ENCODE measurements at places on chromosomes 5 and 9.

GRCh38 chr5:151052836-151053235, 28.0 kb downstream of the TNIP1 start:
- DNase-seq = no peak

- no peak for DNase-seq
These were observed 25.3 kb upstream of the CXCL14 start for GRCh38 chr5:135604056-135604455.

- DNase-seq = no peak
These were observed 574 bp downstream of the SLC35A4 start for GRCh38 chr5:140565024-140565779.

- no peak for DNase-seq
These were observed 471.0 kb upstream of the MEF2C start for GRCh38 chr5:89353837-89354551.

DNA sequence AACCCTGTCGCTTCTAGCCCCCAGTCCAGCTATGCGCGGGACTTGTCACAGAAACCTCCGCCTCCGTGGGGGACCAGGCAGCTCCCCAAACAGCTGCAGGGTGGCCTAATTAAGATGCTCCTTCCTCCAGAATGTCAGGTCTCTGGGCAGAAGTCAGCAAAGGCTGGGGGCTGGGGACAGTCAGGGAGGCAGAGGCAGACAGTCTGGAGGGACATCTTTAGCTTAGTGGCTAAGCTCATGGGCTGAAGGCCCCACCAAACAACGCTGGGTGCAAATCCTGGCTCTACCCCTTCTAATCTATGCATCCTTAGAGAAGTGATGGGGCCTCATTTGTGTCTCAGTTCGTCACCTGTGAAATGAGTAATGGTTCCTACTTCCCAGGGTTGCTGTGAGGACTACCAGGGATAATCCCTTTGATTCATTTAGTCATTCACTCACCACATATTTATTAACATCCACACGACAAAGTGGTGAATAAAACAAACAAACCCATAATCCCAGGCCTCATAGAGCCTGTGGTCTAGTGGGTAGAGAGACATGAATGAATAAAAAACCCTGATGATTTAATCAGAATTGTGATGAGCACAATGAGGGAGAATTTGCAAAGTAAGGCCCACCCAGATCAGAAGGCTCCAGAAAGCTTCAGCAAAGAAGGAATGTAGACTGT, 20.2 kb upstream of the MED27 start:
- DNase-seq = no peak

DNA sequence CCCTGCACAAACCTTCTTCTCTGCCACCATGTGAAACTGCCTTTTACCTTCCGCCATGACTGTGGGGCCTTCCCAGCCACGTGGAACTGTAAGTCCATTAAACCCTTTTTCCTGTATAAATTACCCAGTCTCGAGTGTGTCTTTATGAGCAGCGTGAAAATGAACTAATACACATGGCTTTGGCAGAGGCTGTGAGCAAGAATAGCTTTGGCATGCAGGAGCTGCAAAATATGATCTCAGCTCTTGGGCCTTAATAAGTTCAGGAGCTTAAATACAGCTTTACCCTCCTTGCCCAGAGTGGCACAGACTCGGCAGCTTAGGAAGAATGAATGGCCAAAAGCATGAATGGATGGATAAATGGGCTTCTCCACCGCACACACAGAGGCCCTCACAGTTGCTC, 15.7 kb upstream of the SLC36A1 start:
- no peak for DNase-seq

DNA sequence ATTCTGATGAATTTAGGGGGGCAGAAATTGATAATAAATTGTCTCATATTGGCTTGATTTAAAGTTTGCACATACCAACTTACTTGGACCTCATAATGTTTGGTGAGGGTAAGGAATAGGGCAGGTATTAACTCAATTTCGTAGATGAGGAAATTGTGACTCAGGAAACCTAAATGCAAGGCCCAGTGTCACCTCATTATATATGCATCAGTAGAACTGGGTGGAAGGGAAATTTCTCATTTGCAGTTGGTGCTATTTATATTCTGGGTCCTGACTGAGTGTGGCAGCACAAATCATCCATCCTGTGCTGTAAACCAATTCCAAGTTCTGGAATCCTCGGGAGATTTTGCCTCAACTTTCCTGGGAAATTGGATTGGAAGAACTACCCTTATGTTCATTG, 103.0 kb downstream of the SPATA31D1 start:
- no peak for DNase-seq

DNA sequence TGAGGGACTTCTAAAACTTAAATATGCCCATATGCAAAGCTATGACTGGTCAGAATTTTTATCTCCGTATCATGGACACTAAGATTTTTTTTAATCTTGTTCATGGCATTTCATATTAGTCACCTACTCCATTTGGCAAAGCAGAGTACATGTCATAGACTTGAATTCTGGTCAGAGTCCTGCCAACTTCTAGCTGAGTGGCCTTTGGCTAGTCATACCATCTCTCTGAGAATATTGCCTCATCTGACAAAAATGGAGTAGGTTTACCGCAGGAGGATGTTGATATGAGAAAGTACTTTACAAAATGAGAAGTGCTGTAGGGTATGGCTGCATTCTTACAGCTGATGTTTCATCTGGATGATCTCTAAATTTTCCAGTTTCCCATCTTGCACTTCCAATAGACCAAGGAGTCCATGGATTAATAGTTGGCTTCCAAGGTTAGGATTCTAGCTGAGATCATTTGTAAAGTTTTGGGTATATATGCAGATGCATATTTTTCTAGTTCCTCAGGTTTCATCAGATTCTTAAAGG, 150.8 kb upstream of the NR3C1 start:
- DNase-seq = no peak

DNA sequence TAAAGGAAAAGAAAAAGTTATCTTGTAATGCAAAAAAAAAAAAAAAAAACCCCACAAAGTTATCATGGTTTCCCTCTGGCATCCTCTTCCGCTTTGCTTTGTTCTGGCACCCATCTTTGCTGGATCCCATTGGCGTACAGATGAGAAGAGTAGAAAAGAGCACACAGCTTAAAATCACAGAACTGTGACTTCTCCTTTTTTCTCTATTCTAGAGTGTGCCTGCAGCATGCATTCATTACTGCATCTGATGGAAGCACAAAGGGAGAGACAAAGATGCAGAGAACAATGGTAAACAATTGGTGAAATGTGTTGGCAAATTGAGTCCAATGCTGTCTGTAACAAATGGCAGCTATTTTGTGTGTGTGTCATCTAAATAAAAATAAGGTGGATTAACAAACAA, 440.8 kb upstream of the PIK3R1 start:
- no peak for DNase-seq

- DNase-seq = no peak
These were observed 15.6 kb downstream of the TICAM2 start for GRCh38 chr5:115586525-115587146.

DNA sequence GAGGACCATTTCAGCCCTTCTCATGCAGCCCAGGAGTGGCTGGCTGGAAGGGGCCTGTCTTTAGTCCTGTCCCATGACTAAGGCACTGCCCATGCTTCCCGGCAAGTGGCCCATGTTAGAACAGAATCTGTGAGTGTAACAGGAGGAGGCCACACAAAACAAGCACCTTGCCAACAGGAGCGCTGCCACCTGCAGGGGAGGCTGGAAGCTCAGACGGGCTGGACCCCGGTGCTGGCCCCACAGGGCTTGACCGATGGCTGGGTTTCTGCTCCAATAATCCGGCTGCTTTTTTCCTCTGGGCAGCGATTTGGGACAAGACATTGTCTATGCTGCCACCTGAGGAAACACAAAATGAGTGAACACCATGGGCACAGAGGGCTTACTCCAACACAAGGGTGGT, 28.4 kb downstream of the ANKS6 start:
- DNase-seq = no peak

- DNase-seq = no peak
These were observed 36.6 kb upstream of the MIER3 start for GRCh38 chr5:56988490-56988889.

- DNase-seq = no peak
These were observed 103.3 kb downstream of the ESM1 start for GRCh38 chr5:54882101-54882500.

DNA sequence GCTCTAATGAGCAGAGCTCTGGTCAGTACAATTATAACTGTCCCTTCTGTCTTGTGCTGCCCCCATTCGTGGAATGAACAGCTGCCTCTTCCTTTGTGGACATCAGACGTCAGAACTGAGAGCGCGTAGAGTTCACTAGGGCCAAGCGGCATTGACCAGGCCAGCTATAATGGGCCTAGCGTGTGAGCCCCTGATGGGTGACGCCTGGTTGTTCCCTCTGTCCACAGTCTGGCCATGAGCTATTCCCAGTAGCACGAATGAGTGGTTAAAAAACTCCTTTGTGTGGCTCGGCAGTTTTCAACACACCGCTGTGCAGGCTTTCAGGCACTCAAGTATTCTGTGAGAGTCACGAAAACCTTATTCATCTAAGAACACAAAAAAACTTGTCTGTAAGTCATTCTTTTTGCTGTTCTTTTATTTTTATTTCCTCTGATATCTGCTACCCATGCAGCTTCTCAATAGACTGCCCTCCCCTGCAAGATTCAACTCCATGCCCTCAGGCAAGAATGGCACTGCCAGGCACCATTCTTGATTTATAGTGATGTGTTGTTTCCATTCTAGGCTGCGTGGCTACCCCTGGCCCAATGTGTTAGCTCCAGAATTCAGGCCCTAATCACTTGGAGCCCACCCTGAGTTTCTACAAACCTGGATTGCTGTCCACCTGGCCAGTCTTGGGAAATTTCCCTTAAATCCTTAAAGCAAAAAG, 52.5 kb downstream of the ANKDD1B start:
- no peak for DNase-seq

GRCh38 chr5:31029925-31030324, 163.6 kb upstream of the CDH6 start:
- DNase-seq = no peak

GRCh38 chr5:82806513-82806912, 270.7 kb downstream of the TMEM167A start:
- no peak for DNase-seq

GRCh38 chr5:176789873-176790615, 20.3 kb upstream of the UNC5A start:
- DNase-seq = no peak

DNA sequence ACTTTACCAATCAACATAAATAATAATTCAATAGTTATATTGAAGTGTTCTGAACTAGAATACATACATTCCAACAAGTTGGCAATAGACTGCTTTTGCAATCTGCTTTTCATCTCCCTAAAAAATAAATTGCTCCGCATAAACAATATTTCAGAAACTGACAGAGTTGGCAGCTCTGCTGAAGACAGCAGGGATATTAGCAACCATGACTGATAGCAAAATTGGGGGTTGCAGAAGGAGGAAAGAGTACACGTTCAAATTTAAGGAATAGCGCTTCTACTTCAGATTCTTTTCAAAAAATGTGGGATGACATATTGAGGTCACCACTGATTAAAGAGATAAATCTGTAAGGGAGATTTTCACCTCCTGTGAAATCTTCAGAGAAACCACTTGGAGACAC, 521.2 kb downstream of the DTWD2 start:
- DNase-seq = no peak

DNA sequence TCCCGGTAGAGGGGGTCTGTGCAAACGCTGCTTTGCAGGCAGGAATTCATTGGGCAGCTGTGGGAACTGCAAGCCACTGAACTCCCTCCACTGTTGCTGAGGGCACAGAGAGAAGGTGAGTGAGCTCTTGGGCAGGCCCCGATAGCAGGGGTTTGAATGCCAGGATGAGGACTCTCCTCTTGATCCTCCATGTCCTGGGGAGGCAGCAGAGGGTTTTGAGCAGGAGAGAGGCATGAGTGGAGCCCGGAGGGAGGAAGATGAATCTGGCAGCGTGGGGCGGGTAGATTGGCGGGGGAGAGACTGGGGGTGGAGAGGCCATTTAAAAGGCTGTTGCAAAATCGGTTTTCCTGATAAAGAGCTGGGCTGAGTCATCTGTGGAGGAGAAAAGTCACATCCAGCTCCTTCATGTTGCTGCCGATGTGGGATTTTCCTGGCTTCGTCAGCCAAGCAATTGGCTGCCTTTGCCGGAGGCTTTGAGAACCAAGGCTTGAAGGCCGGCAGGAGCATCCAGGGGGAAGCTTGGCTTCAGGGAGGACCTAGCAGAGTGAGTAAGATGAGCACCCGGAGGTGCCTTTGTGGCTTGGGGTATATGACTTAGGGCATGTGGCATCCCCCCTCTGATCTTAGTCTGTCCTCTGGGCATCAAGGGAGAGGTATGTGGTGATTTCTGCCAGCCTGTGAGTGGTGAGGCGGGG, at the start of gene SYNPO:
Gene SYNPO, plus strand, starts transcription at position 350 of the 695 bp plus-strand sequence. CDS start 7,616 bp downstream, outside the sequence.
- no peak for DNase-seq

GRCh38 chr9:82894961-82895821, 167.8 kb downstream of the RASEF start:
- no peak for DNase-seq

- DNase-seq = no peak
These were observed at the start of gene NEURL1B for GRCh38 chr5:172640822-172641358. Gene NEURL1B, plus strand, starts transcription at chr5:172641263. Its CDS starts 144 bp downstream, at chr5:172641407.

DNA sequence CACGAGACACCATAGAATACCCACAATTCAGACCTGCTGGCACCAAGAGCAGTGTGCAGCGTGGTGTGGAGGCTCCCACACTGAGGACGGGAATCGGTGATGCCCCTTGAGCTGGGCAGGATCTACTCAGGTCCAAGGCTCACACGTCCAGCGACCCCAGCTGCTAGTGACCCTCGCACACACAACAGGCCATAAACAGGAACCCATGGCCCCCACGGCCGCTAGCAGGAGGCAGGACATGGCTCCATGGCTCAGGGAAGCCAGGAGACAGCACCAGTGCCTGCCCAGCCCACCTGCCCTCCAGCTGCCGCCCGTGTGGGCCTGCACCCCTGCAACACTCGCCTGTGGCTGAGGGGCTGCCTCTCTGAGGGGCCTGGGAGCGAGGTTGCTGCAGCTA, 43.4 kb upstream of the SLC9A3 start:
- DNase-seq = no peak

DNA sequence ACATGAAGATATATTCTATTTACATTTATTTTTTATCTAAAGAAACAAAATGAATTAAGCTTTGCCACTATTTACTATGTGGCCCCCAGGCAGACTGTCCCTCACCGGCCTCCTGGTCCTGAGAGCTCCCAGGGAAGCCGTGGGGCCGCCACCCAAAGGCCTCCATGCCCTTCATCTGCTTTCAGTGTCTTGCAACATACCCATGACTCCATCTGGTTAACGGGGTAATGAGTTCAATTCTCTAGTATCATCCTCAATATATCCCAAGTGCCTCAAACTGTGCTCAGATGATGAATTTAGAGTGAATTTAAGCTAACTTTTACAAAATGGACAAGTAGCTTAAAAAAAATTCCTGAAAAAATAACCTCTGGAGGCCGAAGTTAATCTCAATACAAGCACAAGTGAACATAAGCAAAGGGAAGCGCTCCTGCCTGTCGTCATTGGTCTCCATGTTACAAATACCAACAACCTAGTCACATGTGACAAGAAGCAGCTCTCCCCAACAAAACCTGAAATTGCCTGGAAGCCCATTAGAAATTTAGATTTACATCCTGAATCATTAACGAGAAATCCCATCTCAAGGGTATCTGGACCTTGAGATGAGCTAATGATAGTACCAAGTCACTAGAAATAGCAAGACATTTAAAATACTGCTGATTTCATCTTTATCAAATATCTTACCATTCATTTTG, 26.1 kb downstream of the DAP start:
- DNase-seq = no peak
